ENCODE measurements at places on chromosomes 3 and 15.

- DNase-seq = no peak
Measured at GRCh38 chr3:110378481-110378880, 693.1 kb upstream of the NECTIN3 start.

GRCh38 chr3:66454464-66454859, 46.4 kb downstream of the LRIG1 start:
- no peak for DNase-seq

GRCh38 chr3:170977949-170978745, 48.4 kb downstream of the SLC2A2 start:
- no peak for DNase-seq

- DNase-seq = no peak
Measured at GRCh38 chr3:154886437-154886836, 193.7 kb upstream of the MME start.

GRCh38 chr3:127228866-127229265, 35.9 kb downstream of the PRR23E start:
- DNase-seq = no peak

- peak; percentile 67 for DNase-seq
Measured at GRCh38 chr15:43800286-43801141, at the start of gene HYPK. HYPK (plus strand) TSS chr15:43800599; CDS start chr15:43800623, 24 bp downstream.

DNA sequence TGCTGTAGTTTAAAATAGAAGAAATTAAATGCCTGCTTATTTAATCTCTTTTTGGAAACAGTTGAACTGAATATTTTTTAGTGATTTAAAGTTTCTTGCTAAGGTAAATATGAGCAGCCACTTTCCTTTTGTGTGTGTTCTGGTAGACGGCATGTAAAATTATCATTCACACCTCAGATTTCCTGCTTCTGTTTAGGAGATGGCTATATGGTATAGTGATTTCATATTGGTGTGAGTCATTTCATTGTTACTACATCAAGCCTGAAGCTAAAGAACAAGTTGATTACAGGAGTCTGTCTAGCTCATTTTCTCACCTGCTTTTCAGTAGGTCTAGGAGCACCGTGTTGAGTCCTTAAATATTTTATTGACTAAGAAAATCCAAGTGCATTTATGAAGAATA, 2.2 kb downstream of the LRCH3 start:
- DNase-seq = no peak

GRCh38 chr15:101239724-101240136, 12.1 kb downstream of the CHSY1 start:
- no peak for DNase-seq

- DNase-seq = no peak
Measured at GRCh38 chr3:32224016-32224516, 14.4 kb upstream of the CMTM8 start.

GRCh38 chr3:42140665-42141203, 49.6 kb downstream of the TRAK1 start:
- DNase-seq = no peak

- DNase-seq = no peak
Measured at GRCh38 chr3:195153130-195153529, 117.8 kb downstream of the XXYLT1 start.

DNA sequence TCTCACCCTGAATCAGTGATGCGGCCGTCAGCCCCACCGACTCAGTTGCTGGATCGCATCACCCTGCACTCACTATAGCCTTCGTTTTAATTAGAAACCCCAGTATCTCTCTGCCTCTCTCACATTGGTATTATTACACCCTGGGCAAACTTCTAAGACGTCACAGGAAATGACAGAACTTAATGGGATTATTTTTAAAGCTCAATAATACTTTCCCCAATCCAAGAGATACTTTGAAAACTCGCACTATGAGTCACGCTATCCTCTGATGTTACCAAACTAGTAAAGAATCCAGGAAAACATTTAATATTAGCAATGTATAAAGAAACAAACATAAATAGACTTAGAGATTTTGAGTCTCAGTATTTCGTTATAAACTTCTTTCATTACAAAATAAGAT, 36.6 kb downstream of the RUBCN start:
- DNase-seq = no peak

GRCh38 chr15:98292442-98293240, 332.1 kb downstream of the ARRDC4 start:
- DNase-seq = peak; percentile 52

DNA sequence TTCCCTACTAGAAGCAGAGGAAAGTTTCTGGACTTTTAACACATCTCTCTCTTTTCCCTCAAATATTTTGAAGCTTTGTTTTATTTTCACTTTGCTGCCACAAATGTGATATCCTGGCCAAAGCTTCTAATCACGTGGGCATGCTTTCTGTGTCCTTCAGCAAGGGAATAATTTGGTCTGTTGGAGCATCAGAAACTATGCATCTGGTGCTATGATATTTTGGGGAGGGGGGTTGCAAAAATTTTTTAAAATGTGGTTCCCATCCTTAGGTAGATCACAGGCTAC, 254.2 kb downstream of the GAP43 start:
- DNase-seq = no peak

GRCh38 chr3:62586356-62586755, 213.0 kb upstream of the FEZF2 start:
- no peak for DNase-seq

GRCh38 chr15:78763796-78764241, 47.4 kb downstream of the ADAMTS7 start:
- no peak for DNase-seq

All from activated CD8-positive, alpha-beta memory T cell treated with anti-CD3 and anti-CD28 coated beads for 48 hours (primary cell).